ENCODE measurements at places on chromosomes 3 and 15.

DNA sequence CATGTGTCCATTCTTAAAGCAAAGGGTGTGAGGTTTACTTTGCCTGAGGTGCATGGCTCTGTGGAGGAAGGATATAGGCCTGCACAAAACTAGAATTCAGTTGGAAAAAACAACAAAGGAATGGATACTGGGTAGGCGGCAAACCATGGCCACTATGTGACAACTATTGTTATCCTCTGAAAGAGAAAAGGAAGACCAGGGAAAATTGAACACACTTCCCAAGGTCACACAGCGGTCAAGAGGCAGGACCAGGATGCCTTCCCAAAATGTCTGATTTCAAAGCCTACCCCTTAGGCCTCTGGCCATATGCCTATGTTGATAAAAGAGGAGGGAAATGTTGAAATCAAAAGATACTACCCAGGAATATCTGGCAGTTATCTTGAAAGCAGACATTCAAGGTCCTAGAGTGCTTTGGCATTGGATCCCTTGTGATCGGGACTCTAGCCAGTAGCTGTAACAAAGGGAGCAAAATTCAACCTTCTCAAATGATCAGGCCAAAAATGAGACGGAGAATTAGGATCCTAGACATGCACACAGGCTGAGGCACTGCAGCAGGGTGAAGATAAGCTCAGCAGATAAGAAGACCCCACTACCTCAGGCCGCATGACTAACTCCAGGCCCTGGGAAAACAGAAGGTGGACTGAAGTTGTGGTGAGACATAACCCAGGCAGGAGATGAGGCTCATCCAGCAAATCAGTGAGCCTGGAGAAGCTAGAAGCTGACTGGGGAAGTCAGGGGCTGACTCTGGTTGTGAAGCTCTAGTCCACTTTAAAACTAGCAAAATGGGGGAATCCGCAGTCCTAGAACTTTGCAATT lies 292.2 kb downstream of the NEK10 start:
- DNase-seq = no peak

DNA sequence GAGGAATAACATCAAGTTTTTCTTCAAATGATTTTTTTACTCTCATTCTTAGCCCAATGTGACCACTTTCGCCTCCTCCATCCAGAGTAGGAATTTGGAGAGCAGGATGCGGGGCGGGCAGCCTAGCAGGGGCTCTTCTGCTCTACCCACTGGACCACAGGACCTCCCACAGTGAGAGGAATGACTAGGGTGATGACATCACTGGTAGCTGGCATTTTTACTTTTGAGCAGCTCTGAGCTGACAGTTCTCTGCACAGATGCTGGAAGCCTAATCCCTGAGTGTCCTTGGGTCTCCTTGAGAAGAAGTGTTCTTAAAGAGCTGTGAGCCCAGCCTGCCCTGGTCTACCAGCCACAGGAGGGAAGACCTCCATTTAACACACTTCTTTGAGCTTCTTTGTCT lies 1.4 kb upstream of the HCN4 start:
- DNase-seq = no peak

GRCh38 chr15:89341316-89342005 lies 6.8 kb upstream of the POLG start:
- DNase-seq = no peak

GRCh38 chr15:24269166-24269571 lies 406.4 kb upstream of the NPAP1 start:
- DNase-seq = no peak

- no peak for DNase-seq
These were observed 1.5 kb upstream of the LIMD1 start for GRCh38 chr3:45592830-45593707.

All from T-helper 2 cell (primary cell).